ENCODE measurements at places on chromosomes 13 and 19.

- DNase-seq, result no peak
These were observed 75.9 kb downstream of the ESD start for GRCh38 chr13:46721054-46721453.

DNA sequence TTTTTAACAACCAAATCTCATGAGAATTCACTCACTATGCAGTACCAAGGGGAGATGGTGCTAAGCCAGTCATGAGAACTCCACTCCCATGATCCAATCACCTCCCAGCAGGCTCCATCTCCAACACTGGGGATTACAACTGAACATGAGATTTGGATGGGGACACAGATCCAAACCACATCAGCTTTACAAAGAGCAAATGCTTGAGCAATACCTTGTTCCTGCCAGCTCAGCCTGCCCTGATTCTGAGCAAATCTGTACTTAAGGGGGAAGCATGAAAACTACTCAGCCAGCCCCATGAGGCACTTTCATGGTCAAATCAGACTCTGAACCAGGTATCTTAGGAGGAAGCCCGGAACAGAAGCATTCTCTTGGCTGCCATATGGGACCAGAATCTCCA lies 259.9 kb downstream of the TBC1D4 start:
- no peak for DNase-seq

GRCh38 chr19:51296336-51297093 lies 14.9 kb upstream of the IGLON5 start:
- no peak for DNase-seq

- DNase-seq, result no peak
These were observed 2.7 kb downstream of the NBEA start for GRCh38 chr13:34944751-34945150.

GRCh38 chr19:15616627-15617270 lies 1.7 kb downstream of the CYP4F8 start:
- DNase-seq, result no peak

GRCh38 chr19:584240-585001 lies 5.3 kb upstream of the HCN2 start:
- DNase-seq, result peak; percentile 50

DNA sequence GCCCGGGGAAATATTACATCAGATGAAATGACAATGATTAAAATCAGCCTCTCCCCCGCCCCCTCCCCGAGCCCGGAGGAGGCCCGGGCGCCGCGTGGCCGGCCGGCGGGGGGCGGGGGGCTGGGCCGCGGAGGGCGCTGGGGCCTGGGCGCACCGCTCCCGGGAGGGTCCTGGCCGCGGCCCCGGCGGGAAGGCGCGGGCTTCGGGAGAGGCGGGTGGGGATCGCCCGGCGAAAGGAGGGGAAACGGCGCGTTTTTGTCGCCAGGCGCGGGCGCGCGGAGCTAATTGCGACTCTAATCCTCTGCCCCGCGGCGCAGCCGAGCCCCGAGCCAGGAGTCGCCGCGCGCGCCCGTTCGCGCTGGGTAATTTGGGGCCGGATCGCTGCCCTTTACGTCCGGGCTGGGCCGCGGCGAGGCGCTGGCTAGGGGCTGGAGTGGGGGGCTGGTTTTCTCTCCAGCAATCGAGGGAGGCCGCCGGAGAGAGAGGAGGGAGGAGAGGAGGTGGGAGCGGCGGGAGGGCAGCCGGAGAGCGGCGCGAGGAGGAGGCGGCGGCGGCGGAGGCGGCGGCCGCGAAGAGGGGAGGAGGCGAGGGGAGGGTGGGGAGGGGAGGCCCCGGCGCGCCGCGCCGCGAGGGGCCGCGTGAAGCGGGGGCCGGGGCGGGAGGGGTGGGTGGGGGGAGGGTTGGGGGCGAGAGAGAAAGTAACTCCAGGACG lies at the start of gene KCTD15:
TSS of gene KCTD15 (plus strand) at position 707 of the 712 bp plus-strand sequence. CDS start 3,585 bp downstream, outside the sequence.
- DNase-seq, result no peak

- DNase-seq, result no peak
These were observed 79.5 kb downstream of the RUBCNL start for GRCh38 chr13:46307554-46307953.

DNA sequence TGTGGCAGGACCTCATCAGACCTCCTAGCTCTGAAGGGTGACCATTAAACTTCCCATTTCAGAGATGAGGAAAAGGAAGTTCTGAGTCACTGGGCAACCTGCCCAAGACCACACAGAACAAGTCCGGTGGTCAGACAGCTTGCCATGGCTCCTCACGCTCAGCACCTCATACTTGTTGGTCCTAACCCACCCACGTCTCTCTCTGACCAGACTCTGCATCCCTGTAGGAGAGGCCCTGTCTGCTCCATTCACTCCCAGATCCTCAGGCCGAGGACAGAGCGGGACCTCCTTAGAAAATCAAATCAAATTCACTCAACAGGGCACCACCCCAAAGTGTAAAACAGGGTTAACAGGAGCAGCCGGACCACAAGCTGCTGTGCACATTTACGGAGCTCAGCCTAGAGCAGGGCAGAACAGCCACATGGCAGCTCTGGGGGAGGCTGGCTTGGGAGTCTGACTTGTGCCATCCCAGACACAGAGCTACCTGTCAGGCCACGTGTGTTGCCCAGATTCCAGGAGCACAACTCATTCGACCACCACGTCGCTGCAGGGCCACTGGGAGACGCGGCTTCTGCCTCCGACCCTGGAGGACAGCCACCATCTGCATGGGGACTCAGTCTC lies 1.7 kb downstream of the MIER2 start:
- DNase-seq, result no peak

- DNase-seq, result no peak
These were observed 11.2 kb upstream of the OR10H5 start for GRCh38 chr19:15776264-15776663.

- no peak for DNase-seq
These were observed 7.2 kb downstream of the KLC3 start for GRCh38 chr19:45347570-45348366.

- no peak for DNase-seq
These were observed 8.1 kb upstream of the FCER2 start for GRCh38 chr19:7709932-7710460.

- no peak for DNase-seq
These were observed 1.9 kb downstream of the PTPRS start for GRCh38 chr19:5338656-5339197.

DNA sequence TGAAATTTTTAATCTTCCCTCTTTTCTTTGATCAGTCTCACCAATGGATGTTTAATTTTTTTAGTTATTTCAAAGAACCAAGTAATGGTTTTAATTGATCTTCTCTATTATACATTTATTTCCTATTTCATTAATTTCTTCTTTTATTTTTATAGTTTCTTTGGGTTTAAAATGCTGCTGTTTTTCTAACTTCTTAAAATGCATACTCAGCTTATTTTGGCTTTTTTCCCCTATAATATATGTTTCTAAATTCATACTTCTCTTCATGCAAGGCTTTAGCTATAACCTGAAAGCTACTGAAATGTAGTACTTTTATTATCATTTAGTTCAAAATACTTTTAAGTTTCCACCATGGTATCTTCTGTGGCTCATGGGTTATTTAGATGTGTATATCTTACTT lies 53.9 kb downstream of the ANKRD10 start:
- no peak for DNase-seq

DNA sequence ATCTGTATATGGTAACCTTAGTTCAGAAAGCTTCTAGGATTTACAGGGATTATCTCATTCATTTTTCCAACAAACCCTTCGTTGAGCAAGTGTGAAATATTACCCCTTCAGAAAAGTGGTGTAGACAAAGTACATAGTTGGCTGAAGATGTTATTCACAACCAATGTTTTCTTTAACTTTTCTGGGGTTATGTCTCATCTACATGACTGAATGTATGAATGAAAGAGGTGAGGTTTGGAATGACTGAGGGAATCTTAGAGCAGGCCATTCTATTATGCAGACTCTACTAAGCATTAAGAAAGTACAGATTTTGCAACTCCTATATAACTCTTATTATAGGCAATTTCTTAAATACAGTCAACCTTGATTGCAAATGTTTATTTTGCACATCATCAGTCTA lies 167.2 kb downstream of the NDFIP2 start:
- no peak for DNase-seq

DNA sequence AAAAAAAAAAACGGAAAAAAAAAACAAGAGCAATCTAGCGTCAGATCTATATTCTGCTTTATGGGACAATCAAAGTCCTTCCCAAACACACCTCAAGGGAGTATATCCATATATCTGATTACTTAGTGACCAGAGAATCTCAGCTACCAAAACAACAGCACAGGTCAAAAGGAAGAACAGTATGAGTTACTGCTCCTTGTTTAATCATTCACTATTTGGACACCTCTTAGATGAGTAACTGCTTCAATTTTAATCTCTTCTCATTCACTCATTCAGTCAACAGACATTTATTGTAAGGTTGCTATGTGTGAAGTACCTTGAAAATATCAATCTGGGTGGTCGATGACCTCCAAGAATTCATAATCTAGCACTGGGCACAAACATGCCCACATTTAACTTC lies 193.2 kb downstream of the IRS2 start:
- DNase-seq, result no peak

DNA sequence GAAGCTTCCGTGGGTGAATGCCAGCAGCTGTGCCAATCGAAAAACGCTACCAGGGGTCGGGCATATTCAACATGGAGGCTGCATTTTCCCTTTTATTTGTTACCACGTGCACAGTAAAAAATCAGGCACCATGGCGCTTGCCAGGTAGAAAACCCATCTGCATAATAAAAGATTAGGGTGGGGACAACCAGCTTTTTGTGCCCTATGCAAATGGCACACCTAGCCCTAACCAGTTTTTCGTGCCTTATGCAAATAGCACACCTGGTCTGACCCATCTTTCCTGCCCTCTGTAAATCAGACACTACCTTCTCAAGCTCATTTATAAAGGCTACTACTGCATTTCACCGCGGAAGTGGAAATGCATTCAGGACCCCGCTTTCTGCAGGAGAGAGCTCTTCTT lies 62.1 kb upstream of the FREM2 start:
- DNase-seq, result no peak

- no peak for DNase-seq
These were observed 35.6 kb upstream of the SPATA13 start for GRCh38 chr13:24124789-24125476.

- no peak for DNase-seq
These were observed 97.1 kb downstream of the HSPH1 start for GRCh38 chr13:31064636-31065035.

DNA sequence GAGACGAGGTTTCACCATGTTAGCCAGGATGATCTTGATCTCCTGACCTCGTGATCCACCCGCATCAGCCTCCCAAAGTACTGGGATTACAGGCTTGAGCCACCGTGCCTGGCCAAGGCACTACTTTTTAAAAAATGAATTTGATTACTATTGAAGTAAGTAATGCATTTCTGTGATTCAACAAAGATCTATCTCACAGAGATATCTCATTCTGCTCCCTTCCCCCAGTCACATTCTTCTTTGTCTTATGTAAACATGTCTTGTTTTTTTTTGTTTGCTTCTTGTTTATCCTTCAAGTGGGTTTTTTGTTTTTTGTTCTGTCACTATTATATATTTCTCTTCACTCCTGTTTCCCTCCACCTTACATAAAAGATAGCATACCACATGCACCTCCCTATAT lies 6.6 kb downstream of the ZNF146 start:
- DNase-seq, result no peak

DNA sequence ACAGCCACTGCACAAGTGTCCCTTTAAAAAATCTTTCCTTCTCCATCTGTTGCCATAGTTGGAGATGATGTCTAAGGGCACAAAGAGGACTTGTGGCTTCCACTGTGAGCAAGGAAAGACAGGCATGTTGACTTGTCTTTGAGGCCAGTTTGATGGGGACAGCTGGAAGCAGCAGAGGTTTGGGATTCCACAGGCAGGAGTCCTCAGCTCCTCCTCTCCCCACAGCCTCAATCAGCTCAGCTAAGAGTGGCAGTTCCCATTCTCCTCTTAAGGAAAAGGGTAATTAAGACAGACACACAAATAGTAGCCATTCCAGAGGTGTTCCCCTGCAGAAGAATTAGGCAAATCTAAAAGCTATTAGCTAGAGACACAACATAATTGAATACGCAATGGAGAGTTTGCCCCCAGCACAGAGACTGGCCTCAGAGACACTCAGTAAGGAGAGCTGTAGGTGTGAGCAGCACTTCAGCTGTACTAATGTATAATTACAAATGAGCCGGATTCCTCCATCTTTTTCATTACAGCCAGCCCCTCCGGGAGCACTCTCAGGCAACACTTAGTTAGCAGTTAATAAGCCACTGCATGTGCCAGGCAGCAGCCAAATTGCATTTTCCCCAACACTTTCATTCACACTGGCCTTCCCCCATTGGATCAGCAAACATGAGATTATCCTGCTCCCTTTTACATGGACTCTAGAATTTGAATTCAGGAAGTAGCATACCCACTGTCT lies 434.0 kb downstream of the FOXO1 start:
- DNase-seq, result no peak

GRCh38 chr19:6224308-6224675 lies 55.5 kb downstream of the MLLT1 start:
- DNase-seq, result no peak

GRCh38 chr13:36450534-36450933 lies 18.2 kb downstream of the CCNA1 start:
- DNase-seq, result no peak

DNA sequence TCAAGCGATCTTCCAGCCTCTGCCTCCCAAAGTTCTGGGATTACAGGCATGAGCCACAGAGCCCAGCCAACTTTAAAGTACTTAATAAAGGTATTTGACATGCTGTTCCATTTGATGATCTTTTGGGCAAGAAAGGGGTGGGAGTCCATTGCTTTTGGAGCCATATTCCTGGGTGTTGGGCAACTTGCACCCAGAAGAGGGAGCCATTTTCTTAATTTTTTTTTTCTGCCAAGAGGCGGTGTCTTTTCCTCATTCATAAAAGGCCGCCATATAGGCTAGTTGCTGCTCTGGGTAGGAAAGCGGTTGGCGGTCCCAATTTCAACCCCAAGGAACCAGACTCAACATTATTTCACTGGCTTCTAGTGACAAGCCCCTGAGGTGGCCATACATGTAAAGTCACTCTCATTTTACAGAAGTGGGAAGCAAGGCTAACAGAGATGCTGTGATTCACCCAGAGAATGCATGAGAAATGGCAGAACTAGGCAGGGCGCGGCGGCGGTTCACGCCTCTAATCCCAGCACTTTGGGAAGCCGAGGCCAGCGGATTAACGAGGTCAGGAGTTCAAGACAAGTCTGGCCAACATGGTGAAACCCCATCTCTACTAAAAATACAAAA lies 139.6 kb downstream of the CACNA1A start:
- no peak for DNase-seq

GRCh38 chr19:39403331-39404312 lies 3.0 kb upstream of the ZFP36 start:
- DNase-seq, result peak; percentile 52

- no peak for DNase-seq
These were observed 672 bp downstream of the HPN start for GRCh38 chr19:35042056-35042730.

- no peak for DNase-seq
These were observed 12.1 kb downstream of the KDM4B start for GRCh38 chr19:4980838-4981680.
